ENCODE measurements at places on chromosomes 16 and 17.

DNA sequence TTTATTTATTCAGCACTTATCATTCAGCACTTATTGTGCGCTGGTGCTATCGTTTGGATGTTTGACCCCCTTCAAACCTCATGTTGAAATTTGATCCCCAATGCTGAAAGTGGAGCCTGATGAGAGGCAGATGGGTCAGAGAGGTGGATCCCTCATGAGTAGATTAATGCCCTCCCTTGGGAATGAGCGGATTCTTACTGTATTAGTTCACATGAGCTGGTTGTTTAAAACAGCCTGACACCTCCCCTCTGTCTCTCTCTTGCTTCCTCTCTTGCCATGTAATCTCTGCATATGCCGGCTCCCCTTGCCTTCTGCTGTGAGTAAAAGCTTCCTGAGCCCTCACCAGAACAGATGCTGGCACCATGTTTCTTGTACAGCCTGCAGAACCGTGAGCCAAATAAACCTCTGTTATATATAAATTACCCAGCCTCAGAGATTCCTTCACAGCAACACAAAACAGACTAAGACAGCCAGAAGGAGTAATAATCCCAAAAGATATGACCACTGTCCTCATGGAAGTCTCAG, 111.1 kb downstream of the CACNG3 start:
- no peak for DNase-seq

DNA sequence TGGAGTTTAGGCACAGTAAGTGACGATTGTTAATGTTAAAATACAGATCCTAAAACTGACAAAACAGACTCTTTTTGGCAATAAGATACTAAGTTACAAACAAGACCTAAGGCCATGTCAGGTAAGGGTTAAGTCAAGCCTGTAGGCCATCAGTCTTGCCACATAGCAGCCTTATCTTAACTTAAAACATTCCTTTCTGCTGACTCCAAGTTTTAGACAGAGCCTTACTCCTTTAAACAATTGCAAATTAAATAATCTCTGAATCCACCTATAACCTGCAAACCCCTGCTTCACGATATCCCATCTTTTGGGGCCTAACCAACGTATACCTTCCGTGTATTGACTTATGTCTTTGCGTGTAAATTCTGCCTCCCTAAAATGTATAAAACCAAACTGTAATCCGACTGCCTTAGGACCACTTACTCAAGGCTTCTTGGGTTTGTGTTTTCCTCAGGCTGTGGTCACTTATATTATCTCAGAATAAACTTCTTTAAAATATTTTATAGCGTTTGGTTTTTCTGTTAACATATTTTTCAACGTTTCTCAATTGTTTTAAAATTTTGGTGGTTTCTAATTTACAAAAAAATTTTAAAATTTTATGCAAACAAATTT, 64.4 kb downstream of the EFCAB5 start:
- no peak for DNase-seq

DNA sequence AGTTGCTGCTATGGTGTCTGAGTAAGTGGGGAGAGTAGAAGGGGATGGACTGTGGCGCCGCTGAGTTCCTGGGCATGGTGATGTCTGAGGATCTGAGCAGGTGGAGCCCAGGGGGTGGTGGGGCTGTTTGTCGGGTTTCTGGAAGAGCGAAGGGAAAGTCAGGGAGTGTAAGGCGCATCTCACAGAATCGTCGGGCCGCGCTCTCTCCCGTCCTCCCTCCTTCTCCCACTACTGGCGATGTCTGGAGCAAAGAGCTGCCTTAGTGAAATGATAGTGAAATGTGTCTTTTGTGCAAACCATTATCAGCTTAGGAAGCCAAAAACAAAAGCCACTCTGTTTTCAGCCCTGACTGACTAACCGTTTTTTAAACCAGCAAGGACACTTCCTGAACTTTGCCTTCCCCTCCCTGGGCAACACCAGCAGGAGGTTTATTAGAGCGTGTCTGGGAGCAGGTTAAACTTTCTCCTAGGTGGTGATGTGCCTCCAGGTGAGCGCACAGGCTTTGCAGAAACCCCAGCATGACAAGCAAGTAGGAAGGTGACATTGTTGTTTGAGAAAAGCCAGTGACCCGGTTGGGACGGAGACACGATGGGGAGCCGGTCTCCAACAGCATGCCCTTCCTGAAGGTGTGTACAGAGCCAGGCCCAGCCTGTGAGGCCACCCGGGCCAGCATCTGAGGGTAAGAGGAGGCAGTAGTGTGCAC, 49.1 kb downstream of the RAB11FIP3 start:
- no peak for DNase-seq

DNA sequence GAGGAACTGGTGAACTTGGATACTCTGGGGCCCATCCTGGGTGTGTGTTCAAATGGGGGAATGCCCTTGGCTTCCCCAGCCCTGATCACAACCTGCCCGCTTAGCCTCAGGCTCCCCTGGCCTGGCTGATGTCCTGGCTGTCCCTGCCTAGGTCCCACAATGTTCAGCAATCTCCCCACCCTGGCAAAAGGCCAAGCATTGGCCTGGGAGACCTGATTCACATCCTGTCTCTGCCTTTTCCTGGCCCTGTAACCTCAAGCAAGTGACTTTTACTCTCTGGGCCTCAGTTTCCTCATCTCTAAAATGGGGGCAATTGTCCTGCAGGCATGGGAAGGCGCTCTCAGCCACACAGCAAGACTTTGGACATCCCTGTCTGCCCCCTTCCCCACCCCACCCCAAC, 14.4 kb downstream of the CPNE2 start:
- no peak for DNase-seq

DNA sequence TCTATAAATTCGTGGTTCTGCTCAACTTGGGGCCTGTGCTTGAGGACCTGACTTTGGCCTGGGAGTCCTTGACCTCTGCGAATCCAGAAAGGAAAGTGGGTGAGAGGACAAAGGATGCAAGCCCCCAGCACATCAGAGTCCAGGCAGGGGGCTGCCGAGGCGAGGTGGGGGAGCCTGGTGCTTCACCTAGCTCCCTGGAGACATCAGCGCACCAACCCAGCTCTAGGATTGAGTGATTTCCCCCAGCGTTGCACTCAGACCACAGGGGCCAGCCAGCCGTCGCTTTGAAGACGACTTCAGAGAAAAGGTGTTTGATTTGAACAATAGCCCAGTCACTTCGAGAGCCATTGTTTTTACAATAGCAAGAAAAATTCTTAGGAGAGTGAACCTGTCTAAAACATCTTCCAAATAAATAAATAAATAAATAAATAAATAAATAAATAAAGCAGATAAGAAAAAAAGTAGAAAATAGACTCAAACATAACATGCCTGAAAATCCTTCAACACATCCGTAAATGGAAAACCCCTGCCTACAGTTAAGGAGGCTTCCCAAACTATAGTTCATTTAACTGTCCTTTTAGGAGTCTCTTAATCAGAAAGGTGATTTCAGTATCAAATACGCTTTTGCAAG, 180.9 kb downstream of the RBFOX3 start:
- no peak for DNase-seq

DNA sequence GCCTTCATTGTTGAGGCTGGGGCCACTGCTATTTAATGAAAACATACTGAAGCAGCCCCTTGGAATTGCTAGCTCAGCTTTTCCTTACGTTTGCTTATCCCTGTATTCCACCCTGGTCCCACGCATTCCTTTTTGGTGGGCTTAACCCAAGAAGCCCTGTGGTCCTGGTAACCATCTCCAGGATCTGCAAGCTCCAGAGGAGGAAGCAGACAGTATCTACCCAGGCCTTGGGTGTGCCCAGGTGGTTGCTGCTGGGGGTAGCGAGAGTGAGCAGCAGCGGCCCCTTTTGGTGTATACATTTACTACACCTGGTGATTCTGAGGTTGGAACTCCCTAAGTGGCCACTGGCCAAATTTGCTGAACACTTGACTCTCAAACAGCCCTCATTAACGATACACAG, 97.7 kb downstream of the CBLN1 start:
- no peak for DNase-seq

DNA sequence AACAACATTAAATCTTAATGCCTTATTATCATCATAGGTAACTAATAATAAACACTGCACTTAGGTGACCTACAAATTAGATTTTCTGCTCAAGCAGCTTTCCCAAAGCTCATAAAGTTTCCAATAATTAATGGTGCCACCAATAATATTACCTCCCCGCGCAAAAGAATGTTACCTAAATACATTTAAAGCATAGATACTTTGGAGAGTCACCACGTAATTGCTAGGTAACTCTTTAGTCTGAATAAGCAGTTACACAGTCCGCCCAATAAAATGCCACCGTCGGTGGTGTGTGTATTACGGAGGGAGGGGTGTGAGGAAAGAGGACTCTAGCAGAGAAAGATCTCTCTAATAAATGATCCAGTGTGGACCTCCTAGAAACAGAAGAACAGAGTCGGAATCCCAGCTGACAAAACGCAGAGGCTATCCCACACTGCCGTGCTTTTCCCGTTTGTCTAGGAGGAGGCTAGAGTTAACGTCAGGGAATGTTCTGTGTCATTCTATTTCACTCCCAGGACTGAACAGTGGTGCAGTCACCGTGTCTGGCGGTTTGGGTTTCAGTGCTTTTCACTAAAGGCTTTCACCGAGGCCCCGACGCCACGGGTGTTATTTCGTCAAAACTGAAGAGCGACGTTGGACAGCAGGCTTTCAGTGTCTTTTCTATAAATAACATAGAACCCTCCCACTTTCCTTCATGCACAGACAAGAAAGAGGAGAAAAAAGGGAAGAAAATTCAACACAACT, 630 bp downstream of the RNFT1 start:
- no peak for DNase-seq

GRCh38 chr17:81027591-81028505, 7.1 kb upstream of the BAIAP2 start:
- no peak for DNase-seq

DNA sequence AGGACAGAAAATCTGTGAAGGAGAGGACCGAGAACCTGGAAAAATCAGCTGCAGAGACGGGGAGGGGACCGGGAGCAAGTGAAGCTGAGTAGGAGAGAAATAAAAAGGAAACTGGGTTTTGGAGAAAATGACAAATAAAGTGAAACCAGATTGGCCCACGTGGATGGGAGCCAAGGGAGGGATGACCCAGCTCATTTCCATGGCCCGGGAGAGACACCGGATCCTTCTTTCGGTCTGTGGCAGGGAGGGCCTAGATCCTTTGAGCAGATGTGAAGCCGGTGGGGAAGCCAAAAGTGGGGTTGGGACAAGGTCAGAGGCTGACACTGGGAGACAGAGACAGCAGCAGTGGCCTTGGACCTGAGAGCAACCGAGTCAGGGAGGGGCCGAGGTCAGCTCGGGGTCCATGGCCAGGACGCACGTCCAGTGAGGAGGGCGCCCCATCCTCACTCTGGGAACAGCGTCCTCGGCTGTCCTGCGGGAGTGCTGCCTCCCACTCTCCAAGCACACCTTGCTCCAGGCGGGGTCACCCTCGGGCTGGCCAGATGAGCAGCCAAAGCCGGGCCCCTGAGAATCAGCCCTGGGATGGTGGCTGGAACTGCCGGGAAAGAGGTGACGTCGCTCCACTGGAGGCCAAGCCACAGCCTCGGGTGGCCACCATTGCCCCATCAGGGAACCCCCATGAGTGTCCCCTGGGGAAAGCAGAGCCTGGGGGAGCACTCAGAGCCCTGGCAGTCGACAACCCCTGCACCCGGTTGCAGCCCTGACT, 50.8 kb upstream of the CDR2 start:
- DNase-seq, result peak; percentile 84

- DNase-seq, result peak; percentile 37
Observed at GRCh38 chr17:5837055-5837491, 233.1 kb upstream of the WSCD1 start.

DNA sequence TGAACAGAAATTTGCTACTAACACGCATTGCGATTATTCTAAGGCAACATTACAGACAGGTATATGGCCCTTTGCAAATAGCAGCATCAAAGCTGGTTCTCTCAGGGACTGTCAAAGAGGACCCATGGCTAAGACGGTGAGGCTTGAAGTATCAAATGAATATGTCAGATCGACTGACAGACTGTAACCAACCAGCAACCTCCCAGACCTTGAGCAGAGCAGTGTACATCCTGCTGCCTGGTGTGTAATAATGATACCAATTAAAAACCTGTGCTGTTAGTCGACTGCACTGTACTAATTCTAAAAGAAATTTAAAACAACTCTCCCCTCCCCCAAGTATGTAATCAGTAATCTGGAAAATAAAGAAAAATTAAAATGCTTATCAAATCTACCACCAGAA, 35.9 kb upstream of the GHDC start:
- DNase-seq, result no peak

Measured in vagina (tissue), 2 donors.